Trophoblast cell (in vitro differentiated cells and primary cell): ENCODE measurements at places on chromosomes 1 and 21.

GRCh38 chr1:39051956-39052355 lies 25.8 kb downstream of the NDUFS5 start:
- DNase-seq = peak; percentile 47

DNA sequence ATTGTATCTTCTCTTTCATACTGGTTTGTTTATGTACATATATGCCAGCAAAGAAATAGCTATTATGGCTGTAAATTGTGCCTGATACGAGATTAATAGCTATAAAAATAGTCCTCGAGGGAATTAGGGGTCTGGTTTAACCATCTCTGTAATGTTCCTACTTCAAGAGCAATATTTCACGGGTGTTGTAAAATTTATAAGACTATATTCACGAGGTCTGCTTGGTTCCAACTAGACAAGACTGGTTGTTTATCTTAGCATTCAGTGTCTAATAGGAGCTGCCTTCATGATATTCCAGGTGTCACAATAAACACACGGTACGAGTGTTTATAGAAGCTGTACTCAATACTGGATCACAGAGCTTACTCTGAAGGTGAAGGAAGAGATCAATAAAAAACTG lies 389.9 kb downstream of the SIPA1L2 start:
- DNase-seq = no peak

GRCh38 chr1:198373376-198373775 lies 167.1 kb downstream of the ATP6V1G3 start:
- no peak for DNase-seq

GRCh38 chr1:24732186-24732885 lies 12.9 kb upstream of the CLIC4 start:
- no peak for DNase-seq

GRCh38 chr1:16975211-16975610 lies 5.2 kb downstream of the MFAP2 start:
- DNase-seq = no peak

DNA sequence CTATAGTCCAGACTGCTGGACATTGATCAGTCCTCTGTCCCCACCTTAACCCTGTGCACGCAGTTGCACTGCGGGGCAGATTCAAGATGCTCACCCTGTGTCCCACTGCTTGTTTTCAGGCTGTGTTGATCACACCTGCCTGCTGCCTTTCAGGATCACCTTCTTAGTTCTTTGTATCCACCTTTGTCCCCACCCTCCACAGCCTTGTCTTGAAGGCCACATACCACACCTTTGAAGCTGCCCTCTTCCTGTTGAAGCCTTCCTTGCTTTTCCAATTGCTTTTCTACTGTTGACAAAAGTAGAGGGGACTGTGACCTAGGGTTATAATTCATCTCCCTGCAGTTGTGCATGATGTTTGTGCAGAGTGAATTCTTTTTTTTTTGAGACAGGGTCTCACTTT lies 32.7 kb downstream of the UCK2 start:
- no peak for DNase-seq

- no peak for DNase-seq
Measured at GRCh38 chr1:229249854-229250644, 20.9 kb upstream of the RAB4A start.

- peak; percentile 22 for DNase-seq
Measured at GRCh38 chr1:237181743-237182317, 139.8 kb downstream of the RYR2 start.

DNA sequence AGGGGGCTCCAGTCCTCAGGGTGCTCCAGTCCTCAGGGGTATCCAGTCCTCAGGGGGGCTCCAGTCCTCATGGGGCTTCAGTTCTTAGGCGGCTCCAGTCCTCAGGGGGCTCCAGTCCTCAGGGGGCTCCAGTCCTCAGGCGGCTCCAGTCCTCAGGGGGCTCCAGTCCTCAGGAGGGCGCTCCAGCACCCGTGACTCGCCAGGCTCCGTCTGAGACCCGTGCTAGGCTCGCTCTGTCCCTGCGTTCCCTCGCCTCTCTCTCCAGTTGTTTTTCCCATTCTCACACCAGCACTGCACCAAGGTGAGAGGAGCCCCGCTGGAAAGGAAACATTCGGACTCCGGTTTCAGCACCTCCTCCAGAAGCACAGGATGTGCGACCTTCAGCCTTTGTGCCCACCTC lies 9.4 kb upstream of the OR2M2 start:
- no peak for DNase-seq

GRCh38 chr1:216616425-216616824 lies 106.8 kb downstream of the ESRRG start:
- no peak for DNase-seq

GRCh38 chr1:89863165-89863830 lies 42.5 kb downstream of the LRRC8D start:
- no peak for DNase-seq

- DNase-seq = no peak
Measured at GRCh38 chr1:41382480-41383090, 21.4 kb downstream of the FOXO6 start.

DNA sequence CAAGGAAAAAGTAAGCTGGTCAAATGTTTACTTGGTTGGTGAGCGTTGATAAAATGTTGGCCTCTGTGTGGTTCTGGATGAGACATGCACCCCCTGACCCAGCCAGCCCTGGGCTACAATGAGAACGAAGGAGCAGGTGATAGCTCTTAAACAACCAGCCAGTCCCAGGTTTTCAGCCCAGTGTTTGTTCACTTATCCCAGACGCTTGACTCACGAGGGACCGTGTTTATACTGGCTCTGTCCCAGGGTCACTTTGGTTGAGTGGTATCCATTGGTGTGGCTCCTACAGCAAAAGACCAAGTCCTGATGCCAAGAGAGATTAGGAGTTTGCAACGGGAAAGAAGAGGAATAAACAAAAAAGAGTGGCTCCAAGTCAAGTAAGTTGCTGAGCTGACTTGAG lies 86.9 kb downstream of the KCNJ15 start:
- no peak for DNase-seq

DNA sequence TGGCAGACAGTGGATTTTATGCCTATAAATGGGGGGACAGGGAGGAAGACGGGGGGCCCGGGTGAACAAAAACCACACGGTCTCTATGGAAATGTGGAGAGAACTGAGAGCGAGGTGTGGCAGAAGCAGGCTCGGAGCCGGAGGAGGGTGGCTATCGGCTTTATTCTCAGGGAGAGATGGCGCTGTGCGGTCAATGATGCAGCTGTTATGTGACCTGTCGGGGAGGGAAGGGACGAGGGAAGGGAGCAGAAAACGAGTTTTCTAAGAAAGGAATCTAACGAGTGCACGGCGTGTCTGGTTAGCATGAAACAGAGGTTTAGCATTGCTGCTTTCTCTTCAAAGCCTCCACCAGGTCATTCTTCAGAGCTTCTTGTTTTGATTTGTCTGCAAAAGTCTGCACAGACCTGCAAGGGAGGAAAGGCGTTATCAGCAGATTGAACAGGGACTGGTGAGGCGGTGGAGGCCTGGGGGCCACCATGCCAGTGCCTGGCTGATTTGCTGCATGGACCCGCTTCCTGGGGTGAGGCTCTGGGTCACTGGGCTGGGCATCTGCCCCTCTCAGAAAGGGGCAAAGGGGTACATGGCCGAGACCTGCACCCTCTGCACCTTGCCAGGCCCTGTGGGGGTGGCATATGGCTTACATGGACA lies 27.2 kb downstream of the SLC66A1 start:
- no peak for DNase-seq

- DNase-seq = no peak
Measured at GRCh38 chr1:93605812-93606512, 75.7 kb downstream of the BCAR3 start.

- no peak for DNase-seq
Measured at GRCh38 chr1:44605914-44606615, 68.2 kb downstream of the TMEM53 start.

DNA sequence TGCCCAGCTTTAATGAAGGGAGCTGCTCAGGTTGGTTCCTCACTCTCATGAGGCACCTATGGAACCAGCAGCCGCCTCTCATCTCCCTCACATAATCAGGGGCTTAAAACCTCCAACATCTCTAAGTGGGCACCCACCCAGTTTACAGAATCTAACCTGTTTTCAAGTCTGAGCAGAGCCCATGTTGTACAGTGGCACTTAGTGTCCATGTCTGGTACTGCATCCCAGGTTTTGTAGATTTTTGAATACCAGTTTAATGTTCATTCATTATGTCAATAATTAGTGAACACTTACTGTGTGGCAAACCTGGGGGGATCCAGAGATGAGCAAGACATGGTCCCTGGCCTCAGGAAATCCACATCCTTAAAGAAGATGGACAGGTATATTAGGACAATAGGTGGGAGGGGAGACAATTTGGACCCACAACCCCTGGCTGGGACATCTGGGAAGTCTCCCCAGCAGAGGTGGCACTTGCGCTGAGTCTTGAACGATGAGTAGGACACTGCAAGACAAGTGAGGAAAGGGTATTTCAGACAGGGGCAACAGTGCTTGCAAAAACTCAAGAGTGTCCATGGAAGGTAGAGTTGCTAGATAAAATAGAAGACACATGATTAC lies 83.3 kb downstream of the LACTBL1 start:
- DNase-seq = peak; percentile 47

DNA sequence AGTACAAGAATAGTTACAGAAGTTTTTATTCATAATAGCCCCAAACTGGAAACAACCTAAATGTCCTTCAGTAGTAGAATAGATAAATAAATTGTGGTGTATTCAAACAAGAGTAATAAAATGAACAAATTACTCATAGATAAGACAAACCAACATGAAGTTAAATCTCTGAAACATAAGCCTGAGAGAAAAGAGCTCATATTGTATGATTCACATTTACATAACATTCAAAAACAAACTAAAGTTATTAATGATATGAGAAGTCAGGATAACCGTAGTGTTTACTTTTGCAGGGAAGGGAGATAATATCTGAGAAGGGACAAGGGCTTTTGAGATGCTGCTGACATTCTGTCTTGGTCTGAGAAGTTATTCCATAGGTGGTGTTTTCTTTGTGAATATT lies 13.5 kb downstream of the STPG1 start:
- DNase-seq = no peak

- DNase-seq = peak; percentile 94
Measured at GRCh38 chr1:43044572-43045361, 86.1 kb upstream of the SLC2A1 start.

- DNase-seq = peak; percentile 90
Measured at GRCh38 chr1:150213170-150214098, 22.5 kb downstream of the ANP32E start.

DNA sequence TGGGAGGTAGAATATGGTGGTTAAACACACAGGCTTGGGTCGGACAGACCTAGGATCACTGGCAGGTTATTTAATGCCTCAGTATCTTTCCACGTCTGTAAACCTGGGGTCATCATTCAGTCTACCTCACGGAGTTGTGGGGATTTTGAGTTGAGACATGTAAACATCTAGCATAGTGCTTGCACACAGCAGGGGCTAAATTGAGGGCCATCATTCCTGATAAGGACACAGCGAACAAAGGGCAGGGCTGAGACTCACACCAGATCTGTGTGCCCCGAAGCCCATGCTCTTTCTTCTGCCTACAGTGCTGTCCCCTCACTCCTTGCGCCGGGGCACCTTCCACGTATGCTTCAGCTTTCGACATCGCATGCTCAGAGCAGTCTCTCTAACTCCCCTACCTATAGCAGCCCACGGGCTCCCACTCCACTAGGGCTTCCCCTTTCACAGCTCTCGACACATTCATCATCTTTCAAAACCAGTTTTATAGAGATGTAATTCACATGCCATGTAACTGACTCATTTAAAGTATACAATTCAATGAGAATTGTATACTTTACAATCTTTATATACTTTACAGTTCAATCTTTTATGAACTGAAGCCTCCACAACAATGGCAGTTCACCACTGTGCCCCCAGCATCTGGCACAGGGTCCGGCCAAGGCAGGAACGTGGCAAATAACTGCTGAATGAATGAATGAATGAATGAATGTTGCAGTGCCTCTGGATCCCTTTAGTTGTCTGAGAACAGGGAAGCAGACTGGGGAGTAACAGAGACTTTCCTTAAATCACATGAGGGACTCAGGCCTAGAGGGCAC lies 48.0 kb downstream of the GPR161 start:
- DNase-seq = no peak

DNA sequence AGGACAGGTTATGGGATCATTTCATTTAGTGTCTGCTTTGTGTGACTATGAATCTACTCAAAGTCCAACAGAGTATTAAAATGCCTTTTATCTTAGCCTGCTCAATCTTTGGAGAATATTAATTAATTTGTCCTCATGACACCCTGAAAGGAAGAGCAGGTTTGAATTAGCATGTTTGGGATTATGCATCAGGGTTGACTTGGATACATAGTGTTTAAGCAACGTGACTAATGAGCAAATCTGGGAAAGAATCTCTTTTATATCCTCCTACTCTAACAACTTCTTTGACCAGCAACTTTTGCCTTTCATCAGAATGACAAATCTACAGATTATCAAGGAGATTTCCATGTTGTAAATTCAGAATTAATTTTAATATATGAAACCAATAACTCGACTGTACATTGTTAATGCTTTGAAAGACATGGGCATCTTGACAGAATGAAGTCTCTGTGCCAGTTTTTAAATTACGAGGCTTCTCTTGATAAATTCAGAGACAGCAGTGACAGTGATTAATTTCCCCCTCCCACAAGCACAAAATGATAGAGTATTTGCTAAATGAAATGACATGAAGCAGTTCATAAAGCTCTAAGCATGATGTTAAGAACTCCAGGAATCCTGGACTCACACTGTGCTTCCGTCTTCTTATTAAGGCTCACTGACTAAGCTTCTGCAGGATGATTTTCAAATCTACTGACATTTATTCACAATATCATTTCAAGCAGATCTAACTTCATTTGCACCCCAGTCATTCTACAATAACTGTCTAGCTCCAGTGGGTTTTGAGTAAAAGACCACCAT lies 156.5 kb downstream of the PCNX2 start:
- peak; percentile 28 for DNase-seq

- DNase-seq = no peak
Measured at GRCh38 chr1:162019006-162019405, 4.7 kb downstream of the OLFML2B start.

DNA sequence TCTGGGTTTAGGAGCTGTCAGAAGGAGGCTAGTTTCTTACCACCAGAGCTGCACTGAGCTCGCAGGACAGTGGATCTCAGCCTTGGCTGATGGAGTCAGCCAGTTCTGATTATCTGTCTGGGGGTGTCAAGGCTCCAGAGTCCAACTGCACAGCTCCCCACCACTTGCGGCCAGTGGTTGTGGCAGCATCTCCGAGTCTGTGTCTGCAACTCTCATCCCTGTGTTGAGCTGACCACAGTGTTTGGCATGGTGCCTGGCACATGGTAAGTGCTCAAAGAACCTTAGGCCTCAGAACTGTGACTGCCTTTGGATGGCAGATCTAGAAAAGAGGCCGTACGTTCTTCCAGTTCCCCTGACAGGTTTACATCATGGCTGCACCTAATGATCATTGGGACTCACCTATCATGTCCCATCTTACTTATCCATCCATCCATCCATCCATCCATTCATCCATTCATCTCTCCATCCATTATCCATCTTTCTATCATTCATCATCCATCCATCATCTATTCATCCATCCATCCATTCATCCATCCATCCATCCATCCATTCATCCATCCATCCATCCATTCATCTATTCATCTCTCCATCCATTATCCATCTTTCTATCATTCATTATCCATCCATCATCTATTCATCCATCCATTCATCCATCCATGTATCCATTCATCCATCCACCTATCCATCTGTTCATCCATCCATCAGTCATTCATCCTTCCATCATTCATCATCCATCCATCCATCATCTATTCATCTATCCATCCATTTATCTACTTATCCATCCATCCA lies 114.5 kb downstream of the CRYAA start:
- DNase-seq = no peak

GRCh38 chr1:228646717-228647522 lies 88.4 kb upstream of the RHOU start:
- peak; percentile 13 for DNase-seq

GRCh38 chr21:42055425-42055824 lies 15.7 kb upstream of the UMODL1 start:
- no peak for DNase-seq

- DNase-seq = no peak
Measured at GRCh38 chr1:6485168-6486101, 6.0 kb downstream of the PLEKHG5 start.
